ENCODE measurements at places on chromosomes 6 and 20. TPM values are rescaled to one million over a fixed set of nuclear protein-coding genes. Genes with fewer than 3 reads are reported as not detected.
A peak's percentile ranks its signal among the peaks of the same experiment; 100 is the strongest.

GRCh38 chr6:89122625-89123024, 4.8 kb upstream of the SRSF12 start:
- H3K4me3 ChIP-seq, result no peak overlapping the region
- DNase-seq, result no peak
- H3K27me3 ChIP-seq, result peaks cover 3% of the 10 kb centered on the region
- no peak overlapping the region for H3K27ac ChIP-seq
- no peaks in the 10 kb centered on the region for H3K36me3 ChIP-seq

- H3K4me3 ChIP-seq, result no peak overlapping the region
- no peaks in the 10 kb centered on the region for H3K27me3 ChIP-seq
- peaks cover 6% of the 10 kb centered on the region for H3K36me3 ChIP-seq
- DNase-seq, result no peak
- no peaks in the 10 kb centered on the region for H3K4me1 ChIP-seq
These were observed 53.8 kb downstream of the RRBP1 start for GRCh38 chr20:17628101-17628841.

GRCh38 chr6:109892451-109893435, 85.4 kb upstream of the GPR6 start:
- DNase-seq, result no peak
- peaks cover 8% of the 10 kb centered on the region for H3K27me3 ChIP-seq
- H3K4me3 ChIP-seq, result no peak overlapping the region
- no peak overlapping the region for H3K27ac ChIP-seq
- no peaks in the 10 kb centered on the region for H3K4me1 ChIP-seq

DNA sequence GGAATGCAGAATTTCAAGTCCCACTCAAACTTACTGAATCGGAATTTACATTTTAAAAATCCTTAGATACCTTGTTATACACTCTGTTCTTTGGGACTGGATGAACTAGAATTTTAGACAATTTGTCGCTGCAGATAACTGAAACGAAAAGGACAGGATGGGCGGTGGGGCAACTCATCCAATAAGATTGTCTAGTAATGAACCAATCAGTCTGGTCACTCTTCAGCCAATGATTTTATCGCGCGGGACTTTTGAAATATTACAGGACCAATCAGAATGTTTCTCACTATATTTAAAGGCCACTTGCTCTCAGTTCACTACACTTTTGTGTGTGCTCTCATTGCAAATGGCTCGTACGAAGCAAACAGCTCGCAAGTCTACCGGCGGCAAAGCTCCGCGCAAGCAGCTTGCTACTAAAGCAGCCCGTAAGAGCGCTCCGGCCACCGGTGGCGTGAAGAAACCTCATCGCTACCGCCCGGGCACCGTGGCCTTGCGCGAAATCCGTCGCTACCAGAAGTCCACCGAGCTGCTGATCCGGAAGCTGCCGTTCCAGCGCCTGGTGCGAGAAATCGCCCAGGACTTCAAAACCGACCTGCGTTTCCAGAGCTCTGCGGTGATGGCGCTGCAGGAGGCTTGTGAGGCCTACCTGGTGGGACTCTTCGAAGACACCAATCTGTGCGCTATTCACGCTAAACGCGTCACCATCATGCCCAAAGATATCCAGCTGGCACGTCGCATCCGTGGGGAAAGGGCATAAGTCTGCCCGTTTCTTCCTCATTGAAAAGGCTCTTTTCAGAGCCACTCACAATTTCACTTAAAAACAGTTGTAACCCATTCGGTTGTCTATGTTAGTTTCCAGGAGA, 41.9 kb upstream of the HFE start:
- H3K4me1 ChIP-seq, result peaks cover 10% of the 10 kb centered on the region
- peak overlapping the region; percentile 76 for H3K4me3 ChIP-seq
- DNase-seq, result peak; percentile 85

GRCh38 chr6:14903176-14904038, 342.5 kb upstream of the JARID2 start:
- H3K27ac ChIP-seq, result peak overlapping the region; percentile 72
- H3K4me3 ChIP-seq, result no peak overlapping the region
- H3K36me3 ChIP-seq, result no peaks in the 10 kb centered on the region
- H3K27me3 ChIP-seq, result no peaks in the 10 kb centered on the region
- DNase-seq, result peak; percentile 18

- peaks cover 60% of the 10 kb centered on the region for H3K4me1 ChIP-seq
- peaks cover 77% of the 10 kb centered on the region for H3K36me3 ChIP-seq
- no peaks in the 10 kb centered on the region for H3K27me3 ChIP-seq
- peak overlapping the region; percentile 97 for H3K27ac ChIP-seq
- no peak for DNase-seq
- peak overlapping the region; percentile 87 for H3K4me3 ChIP-seq
These were observed 3.8 kb downstream of the EZR start for GRCh38 chr6:158815379-158815724.

DNA sequence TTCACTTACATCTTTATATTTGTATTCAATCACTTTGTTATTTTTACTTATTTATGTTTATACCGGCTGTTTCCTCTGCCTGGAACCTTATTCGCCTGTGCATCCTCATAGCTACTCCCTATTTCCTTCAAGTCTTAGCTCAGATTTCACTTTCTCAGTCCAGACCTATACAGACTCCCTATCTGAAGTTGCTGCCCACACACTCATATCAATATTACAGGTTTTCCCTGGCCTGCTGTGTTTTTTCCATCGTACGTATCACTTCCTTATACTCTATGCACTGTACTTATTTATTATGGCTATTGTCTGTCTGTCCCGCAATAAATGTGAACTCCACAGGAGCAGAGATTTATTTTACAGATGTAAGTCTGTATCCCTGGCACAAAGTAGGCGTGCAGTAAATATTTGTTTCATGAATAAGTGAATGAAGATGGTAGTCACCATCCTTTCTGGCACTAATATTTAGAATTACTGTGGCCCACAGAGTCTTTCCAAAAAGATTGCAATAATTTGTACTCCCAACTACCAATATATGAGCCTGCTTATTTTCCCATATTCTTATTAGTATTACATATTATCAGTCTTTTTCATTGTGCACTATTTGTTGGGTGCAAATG, 64.9 kb downstream of the TNFAIP3 start:
- H3K4me3 ChIP-seq, result no peak overlapping the region
- DNase-seq, result no peak
- H3K4me1 ChIP-seq, result peaks cover 57% of the 10 kb centered on the region
- no peak overlapping the region for H3K27ac ChIP-seq

GRCh38 chr20:8809107-8809953, 259.6 kb upstream of the PLCB4 start:
- H3K4me3 ChIP-seq, result no peak overlapping the region
- no peaks in the 10 kb centered on the region for H3K36me3 ChIP-seq
- no peak for DNase-seq
- no peak overlapping the region for H3K27ac ChIP-seq
- H3K27me3 ChIP-seq, result no peaks in the 10 kb centered on the region

DNA sequence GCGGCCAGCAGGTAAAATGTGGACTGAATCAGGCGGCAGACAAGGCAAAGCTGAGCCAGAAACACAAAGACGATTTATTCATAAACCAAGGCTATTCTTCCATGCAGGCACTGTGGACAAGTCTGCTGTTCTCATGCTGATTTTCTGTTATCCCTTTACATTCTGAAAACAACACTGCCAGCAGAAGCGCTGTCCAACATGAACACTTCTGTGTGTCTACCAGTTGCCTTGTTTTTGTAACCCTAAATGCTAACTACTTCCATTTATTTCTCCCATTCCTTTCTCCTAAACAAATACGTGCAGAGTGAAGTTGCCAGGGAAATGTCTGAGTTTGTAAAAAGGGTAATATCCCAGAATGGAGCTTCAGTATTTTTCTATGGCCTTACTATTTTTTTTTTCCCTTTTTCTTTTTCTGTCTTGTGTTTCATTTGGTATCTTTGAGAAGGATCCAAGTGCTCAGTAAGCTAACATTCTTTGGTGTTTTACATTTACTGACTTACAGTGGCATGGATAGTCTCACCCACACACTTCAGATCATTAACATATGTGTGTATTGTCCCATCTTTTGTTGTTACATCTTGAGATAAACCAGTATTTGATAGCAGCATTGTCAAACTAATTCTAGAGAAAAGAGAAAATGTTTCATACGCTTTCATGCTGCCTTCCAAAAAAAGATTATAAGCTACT, 1308.9 kb upstream of the MAP3K7 start:
- no peak overlapping the region for H3K4me3 ChIP-seq
- H3K36me3 ChIP-seq, result no peaks in the 10 kb centered on the region
- no peaks in the 10 kb centered on the region for H3K4me1 ChIP-seq
- DNase-seq, result no peak

The SEMG1 gene
- not detected for total RNA-seq

The LEMD2 gene
- total RNA-seq, result 40.1 TPM

The MRAP2 gene
- total RNA-seq, result not detected

The SIRPD gene
- not detected for total RNA-seq

The NT5E gene
- total RNA-seq, result 6.7 TPM

The BHLHE23 gene
- total RNA-seq, result not detected

The PTCRA gene
- not detected for total RNA-seq

The PPP1R16B gene
- total RNA-seq, result 81.4 TPM
